ACHN (cell line): ENCODE measurements at places on chromosomes 1 and 21.

DNA sequence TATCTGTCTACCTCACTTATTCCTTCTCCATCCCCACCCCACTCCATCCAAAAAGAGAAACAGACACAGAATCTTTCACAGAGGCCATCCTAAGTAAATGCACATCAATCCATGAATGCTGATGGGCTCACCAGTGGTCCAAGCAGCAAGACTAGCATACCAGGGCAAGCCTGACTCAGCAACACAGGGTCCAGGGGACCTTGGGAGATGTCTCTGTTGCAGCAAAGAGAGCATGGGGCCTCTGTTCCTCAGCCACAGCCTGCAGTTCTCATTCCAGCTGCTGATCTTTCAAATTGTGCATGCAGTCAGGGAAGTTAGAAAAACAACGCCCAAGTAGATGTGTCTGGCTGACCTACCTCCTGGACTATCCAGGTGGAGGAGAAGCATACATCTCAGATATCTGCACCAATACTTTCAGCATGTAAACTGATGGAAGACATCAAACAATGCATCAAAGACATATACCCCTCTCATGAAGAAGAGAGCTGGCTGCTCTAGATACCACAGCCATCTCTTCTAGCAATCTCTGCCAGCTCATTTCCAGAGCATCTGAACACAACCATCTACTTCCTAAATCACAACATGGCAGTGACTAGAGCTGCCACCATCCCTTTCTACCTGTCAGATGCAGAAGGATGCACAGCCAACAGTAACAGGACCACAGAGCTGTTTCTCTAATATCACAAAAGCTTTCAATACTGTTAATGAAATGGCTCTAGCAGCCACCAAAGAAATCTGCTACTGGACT, 54.5 kb downstream of the CD34 start:
- no peak for DNase-seq

- no peak for DNase-seq
Measured at GRCh38 chr1:84719543-84720217, 29.4 kb upstream of the SSX2IP start.

GRCh38 chr1:38134294-38134755, 87.7 kb upstream of the POU3F1 start:
- no peak for DNase-seq

DNA sequence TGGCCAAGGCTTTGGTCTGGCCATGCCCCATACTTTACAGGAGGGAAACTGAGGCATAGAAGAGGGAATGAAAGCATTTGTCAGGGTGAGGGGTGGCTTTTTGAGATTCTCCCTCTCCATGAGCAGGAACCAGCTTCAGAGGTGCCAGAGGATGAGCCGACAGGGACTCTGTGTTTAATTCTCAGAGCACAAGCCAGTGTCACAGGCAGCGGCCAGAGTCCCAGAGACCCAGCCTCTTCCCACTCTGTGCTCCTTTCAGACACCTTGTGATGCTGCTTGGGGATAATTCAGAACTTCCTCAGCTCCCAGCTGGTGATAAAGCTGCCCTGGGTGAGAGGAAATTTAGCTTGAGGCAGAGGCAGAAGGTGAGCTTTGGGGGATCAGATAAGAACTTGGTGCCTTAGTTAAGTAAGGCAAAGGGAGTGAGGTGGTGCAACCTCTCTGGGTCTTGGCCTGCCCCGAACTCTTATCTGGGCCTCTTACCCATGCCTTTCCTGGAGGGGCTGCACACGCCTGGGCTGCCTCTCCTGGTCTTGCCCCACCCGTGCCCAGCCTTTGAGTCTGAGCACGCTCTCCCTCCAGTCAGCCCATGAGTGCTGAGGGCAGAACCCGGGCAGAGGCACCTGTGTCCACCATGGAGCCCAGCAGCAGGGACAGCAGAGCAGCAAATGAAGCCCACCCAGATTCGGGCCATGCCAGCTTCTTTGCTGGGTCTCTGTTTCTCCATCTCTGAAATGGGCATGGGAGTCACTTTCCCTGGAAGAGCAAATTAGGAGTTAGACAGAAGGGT, 175.6 kb upstream of the C1orf174 start:
- DNase-seq: no peak

DNA sequence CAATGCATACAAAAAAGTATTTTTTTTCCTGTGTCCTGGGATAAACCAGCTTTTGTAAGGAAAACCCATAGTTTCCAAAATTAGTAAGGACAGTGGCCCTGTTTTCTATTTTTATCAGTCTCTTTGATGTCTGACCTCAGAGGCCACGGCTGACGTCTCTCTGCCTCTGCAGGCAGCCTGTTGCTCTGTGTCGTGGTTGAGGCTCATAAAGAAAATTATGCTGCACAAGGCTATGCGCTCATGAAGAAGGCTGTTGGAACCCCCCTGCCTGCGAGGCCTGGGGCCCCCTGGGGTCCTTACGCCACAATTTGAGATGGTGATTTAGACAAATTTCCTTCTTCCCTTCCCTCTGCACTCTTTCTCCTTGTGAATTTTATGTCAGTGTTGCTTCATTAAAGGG, 48.9 kb downstream of the AGPAT3 start:
- no peak for DNase-seq

GRCh38 chr1:219220945-219221344, 47.3 kb downstream of the LYPLAL1 start:
- DNase-seq: no peak

DNA sequence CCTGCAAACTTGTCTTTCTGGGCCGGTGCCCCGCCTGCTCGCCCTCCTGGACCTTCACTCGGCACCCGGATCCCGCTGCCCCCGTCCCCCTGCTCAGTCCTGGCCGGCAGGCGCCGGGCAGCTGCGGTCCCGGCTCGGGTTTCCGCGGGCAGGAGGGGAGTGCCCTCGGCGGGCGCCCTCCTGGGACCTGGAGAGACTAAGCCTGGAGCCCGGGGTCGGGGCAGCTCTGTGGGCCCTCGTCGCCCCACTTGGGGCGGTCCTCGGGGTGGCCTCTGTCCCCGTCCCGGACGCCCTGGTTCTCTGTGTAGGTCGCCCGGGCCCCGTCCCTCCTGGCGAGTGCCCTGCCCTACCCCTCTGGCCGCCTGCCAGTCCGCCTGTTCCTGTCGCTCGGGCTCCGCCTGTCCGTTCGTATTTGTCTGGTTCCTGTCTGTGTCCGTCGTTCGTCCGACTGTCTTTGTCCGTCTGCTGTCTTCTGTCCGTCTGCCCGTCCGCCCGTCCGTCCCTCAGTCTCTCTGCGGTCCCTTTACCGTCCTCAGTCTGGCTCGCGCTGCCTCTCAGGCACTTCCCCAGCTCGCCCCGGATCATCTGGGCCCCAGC, 490 bp downstream of the SERINC2 start:
- DNase-seq: peak; percentile 30

DNA sequence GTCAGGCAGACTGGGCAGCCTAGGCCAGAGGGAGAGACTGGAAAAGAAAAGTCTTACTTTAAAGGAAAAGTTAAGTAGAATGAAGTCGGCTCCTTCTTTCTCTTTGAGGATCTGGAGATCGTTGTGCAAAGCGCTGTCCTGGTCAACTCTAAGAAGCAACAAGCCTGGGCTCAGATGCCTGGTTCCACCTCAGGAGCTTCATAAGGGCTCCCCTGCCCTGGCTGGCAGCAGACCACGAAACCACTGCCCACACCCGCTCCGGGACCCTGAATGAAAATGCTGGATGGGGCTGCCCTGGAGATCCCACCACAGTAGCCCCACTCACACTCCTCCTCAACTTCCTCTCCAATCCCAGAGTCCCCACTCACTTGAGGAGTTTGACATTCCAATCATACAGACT, 6.4 kb downstream of the UBE2Q1 start:
- DNase-seq: no peak

- DNase-seq: no peak
Measured at GRCh38 chr1:200951016-200951415, 56.3 kb downstream of the INAVA start.

DNA sequence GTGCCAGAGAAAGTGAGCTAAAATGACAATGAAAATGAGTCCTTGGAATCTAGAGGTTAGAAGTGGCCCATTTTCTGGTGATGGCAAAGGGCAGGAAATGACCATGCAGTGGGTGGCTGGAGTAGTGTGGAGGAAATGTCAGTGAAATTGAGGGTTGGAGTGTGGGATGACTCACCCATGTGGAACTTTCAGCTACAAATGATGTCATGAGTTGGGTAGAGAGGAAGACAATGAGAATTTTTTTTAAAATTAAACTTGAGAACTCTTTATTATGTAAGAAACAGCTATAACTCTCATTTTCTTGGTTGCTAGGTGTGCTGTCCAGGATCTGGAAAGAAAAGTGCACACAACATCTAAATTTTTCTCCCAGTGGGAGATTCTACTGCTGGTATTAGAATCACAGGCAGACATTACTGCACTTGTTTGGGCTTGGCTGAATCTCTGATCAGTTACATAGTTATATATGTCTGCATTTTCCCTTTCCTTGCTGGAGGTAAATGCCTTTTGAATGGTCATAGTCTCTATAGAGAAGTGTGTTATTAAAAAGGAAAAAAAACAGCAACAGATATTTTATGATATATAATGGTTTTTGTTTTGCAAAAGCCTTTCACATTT, 56.8 kb upstream of the GNG12 start:
- peak; percentile 79 for DNase-seq

DNA sequence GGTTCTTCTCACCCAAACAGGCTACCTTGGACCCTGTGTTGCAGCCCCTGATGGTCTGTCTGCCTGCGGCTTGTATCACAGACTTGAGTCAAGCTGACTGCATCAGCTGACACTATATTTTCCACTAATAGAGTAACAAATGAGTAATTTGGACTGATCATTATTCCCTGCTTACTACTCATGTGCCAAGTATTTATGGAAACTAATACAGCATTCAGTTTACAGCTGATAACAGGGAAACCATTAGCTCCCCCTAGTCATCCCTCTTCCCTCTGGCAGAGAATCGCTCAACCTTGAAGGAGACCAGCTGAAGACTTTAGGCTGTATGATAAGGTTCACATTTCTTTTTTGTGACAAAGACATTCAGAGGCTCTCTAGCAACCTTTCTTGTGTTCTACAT, 116.6 kb upstream of the SYT6 start:
- no peak for DNase-seq

GRCh38 chr21:32978331-32979270, 47.1 kb upstream of the OLIG2 start:
- no peak for DNase-seq

DNA sequence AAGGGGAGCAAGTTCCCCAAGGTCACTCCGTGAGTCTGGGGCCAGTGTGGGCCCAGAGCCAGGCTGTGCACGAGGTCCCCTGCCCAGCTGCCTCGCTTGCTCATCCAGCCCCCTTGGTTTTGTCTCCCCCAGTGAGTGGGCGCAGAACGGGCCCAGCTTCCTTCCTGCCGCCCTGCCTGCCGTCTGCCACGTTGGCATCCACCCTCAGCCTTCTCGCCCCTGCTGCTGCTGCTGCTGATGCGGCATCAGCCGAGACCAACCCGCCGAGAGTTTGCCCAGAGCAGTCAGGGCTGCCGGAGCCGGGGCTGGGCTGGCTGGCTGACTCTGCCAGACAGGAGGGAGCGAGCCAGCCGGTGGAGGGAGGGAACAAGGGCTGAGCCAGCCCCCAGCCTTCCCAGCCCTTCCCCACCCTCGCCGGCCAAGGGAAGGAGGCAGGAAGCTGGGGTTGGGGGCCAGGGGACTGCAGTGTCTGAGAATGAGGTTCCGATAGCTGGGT, 31.4 kb upstream of the WASF2 start:
- DNase-seq: no peak
